ENCODE measurements at places on chromosomes 5 and 9. TPM values are rescaled to one million over a fixed set of nuclear protein-coding genes. Genes with fewer than 3 reads are reported as not detected.

Gene MZB1
- total RNA-seq, result not detected

Gene CFAP77
- not detected for total RNA-seq

Gene CDHR2
- 0.23 TPM for total RNA-seq

Gene PTPN3
- 14.8 TPM for total RNA-seq

Gene CYLC2
- not detected for total RNA-seq

Gene ERBIN
- 24.2 TPM for total RNA-seq

Gene SCGB3A2
- not detected for total RNA-seq

Gene TTC39B
- 8.0 TPM for total RNA-seq
